ENCODE measurements at places on chromosomes 16 and 17. TPM values are rescaled to one million over a fixed set of nuclear protein-coding genes. Genes with fewer than 3 reads are reported as not detected.

DNA sequence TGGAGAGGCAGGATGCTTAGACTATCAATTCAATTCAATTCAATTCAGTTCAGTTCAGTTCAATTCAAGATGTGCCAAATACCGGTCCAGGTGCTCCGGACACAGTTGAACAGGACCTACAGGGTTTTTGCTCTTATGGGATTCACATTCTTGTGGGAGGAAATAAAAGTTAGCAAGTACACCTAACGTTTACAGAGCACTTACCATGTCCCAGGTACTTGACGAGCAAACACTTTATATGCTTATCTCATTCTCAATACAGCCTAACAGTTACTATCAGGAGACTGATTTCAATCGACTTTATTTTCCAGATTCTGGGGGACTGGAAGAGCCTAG is 467 bp upstream of the GDE1 start:
- no peak for DNase-seq

DNA sequence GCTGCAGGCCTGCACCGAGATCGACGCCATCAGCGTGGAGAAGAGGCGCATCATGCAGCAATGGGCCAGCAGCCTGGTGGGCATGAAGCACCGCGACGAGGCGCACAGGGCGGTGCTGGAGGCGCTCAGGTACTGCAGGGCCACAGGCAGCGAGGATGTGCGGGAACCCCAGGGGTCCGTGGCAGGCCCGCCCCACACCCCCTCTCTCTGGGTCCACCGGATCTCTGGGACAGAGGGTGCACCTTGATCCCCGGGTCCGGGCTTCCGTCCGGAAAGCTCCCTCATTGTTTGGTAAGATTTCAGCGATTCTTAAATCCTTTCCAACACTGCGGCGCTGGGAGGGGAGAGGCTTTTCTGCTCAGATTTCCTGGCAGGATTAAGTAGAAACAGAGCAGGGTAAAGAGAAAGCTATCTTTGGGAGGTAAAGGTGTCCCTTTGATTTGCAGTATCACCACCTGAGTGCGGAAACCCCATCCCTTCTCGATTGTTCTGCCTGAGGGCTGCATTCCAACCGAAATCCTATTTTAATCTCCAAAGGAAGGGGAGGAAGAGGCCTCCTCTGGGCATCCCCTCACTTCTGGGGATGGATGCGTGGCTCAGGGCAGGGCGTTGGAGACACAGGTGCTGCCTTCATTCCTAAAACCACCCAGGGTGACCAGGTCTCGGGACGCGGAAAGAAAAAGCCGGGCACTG is 29.2 kb downstream of the CCDC40 start:
- DNase-seq: no peak

GRCh38 chr17:42233994-42234393 is 39.7 kb upstream of the GHDC start:
- no peak for DNase-seq

GRCh38 chr16:21088646-21089538 is 61.8 kb downstream of the DNAH3 start:
- no peak for DNase-seq

Gene SLC16A6
- 0.74 TPM for polyA plus RNA-seq

GRCh38 chr17:34723875-34724274 is 144.5 kb downstream of the TMEM132E start:
- DNase-seq: no peak

DNA sequence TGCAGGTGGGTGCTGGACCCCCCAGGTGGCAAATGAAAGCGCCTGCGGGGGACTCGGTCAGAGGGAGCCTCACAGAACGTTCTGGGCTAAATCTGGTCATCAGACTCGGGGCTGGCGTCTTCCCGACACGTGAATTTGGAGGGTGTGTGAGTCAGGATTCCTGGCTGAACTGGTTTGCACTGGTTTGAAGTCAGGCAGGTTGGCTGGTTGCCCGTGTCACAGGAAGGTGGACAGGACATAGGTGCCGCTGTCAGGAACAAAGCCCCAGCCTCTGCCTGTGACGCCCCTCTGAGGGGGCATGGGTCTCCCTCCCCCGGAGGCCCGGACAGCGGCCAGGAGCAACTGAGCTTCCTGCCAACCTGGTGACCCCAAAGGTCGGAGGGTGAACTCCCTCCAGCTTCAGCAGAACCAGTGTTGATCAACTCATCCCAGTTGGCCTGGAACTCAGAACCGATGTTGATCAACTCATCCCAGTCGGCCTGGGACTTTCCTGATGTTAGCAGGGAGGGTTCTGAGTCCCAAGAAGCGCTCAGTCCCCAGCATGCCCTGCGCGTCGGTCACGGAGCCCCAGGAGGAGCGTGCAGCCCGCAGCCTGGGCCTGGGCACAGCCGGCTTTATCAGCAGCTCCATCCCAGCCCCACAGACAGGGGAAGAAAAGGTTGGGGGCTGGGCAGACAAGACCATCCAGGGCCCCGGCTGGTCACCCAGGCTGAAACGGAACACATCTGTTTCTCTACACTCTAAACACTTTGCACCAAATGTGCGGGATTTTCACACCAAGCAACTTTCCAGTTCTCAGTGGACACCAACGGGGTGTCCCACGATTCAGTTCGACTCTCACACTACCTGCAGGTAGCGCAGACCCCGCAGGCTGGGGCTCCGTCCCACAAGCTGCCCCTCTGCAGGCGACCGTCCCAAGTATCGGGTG is 14.4 kb upstream of the METRNL start:
- no peak for DNase-seq

All from naive thymus-derived CD4-positive, alpha-beta T cell (primary cell).